D721Med (cell line): ENCODE measurements at places on chromosomes 13 and 19.

- DNase-seq = no peak
These were observed 40.6 kb downstream of the PHF11 start for GRCh38 chr13:49536144-49536873.

GRCh38 chr19:38441657-38442348 lies 8.3 kb downstream of the RYR1 start:
- no peak for DNase-seq

- DNase-seq = no peak
These were observed 88.1 kb downstream of the TSC22D1 start for GRCh38 chr13:44487989-44488388.

DNA sequence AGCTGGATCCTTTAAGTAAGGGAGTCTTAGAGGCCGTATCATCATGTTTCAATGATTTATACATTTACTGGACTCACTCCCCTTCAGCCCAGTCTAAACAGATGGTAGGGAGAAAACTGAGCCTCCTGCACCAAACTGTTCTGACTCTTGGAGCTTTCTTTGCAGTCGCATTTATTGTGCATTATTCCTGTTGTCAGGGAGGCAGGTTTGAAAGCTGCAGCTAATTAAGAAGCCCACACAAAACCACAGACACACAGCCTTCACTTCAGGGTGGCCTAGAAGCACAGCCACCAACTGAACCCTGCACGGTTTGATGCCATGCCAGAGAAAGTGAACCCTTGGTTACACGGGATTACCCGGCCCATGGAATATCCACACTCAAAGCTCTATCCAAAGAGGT lies 911.0 kb downstream of the UQCRFS1 start:
- DNase-seq = no peak

DNA sequence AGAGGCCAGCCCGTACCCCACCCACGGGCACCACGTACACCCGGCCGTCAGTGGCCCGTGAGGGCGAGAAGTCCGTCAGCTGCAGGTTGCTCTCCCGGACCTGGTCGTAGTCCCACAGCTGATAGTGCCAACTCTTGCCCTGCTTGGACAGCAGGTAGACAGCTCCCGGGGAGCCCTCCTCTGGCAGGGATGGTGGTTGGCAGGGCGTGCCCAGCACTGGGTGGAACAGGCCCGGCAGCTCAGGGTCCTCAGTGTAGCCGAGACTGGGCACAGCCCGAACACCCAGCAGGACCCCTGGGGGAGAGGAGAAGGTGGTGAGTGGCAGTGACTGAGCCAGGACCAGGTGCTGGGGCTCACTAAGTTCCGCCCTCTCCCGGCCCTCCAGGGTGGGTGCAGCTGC lies 7.8 kb downstream of the ACTMAP start:
- no peak for DNase-seq

DNA sequence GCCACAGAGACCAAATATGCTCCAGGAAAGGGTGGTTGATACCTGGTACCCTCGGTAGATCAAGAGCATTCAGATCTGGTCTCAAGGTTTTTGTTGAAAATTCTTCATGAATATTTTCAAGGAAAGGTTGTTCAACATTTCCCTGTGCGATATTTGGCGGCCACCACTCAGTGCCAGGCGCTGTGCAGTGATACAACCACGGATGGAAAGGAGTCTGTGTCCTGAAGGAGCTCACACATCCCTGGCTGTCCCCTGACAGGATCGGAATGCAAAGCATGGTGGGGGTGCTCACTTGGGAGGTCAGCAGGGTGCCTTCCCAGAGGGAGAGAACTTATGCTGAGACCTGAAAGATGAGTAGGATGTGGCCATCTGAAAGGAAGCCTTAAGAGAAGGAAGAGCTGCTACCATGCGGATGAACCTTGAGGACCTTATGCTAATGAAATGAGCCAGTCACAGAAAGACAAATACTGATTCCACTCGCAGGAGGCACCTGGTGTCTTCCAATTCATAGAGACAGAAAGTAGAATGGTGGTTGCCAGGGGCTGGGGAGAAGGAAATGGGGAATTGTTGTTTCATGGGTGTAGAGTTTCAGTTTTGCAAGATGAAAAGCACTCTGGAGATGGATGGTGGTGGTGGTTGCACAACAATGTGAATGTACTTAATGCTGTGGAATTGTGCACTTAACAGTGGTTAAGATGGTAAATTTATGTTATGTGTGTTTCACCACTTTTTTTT lies 41.6 kb downstream of the HSPH1 start:
- DNase-seq = no peak

- DNase-seq = no peak
These were observed 18.2 kb downstream of the ARHGAP33 start for GRCh38 chr19:35793381-35794165.

DNA sequence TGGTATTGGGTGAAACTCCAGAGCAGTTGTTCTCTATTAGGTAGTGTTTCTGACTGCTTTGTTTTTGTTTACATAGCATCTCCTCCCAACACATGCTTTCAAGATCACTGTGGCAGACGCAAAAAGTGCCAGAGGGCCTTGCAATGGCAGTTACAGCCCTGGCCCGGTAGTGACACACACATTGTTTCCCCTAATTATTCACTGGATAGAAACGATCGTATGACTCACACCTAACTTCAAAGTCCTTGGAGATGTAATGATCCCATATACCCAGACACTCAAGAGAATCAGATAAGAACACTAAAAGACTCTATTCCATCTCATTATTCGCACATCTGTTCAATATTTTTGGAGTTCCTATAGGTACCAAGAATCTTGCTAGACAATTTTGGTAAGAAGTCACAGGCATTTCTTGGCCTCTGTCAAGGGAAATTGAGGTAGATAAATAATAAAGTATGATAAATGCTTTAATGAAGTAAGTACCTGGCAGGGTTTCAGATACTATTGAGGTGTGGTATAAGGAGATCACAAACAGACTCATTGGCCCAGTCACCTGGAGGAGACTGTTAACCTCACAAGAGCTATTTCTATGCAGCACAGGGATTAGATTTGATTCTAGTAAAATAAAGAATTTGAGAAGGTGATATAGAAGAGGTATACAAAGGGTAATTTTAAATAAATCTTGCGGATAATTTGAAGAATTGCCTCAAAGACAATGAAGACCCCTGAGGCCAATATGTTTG lies 485.3 kb downstream of the SLITRK6 start:
- no peak for DNase-seq

GRCh38 chr13:48403151-48403631 lies 9.7 kb downstream of the LPAR6 start:
- DNase-seq = no peak

DNA sequence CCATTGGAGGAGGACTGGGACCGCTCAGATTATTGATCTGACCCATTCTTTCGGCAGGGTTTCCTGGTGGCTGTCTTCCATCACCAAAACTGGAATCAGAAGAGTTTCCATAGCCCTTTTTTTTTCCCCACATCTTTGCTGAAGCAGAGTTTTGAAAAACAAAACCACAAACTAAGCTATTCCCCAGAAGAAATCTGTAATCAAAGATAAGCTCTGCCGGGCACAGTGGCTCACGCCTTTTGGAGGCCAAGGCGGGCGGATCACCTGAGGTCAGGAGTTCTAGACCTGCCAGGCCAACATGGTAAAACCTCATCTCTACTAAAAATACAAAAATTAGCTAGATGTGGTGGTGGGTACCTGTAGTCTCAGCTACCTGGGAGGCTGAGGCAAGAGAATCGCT lies 4.2 kb upstream of the ICAM1 start:
- no peak for DNase-seq

GRCh38 chr13:51848674-51849073 lies 3.7 kb upstream of the TMEM272 start:
- no peak for DNase-seq

GRCh38 chr19:19169236-19170052 lies 619 bp downstream of the MEF2B start:
- DNase-seq = no peak

DNA sequence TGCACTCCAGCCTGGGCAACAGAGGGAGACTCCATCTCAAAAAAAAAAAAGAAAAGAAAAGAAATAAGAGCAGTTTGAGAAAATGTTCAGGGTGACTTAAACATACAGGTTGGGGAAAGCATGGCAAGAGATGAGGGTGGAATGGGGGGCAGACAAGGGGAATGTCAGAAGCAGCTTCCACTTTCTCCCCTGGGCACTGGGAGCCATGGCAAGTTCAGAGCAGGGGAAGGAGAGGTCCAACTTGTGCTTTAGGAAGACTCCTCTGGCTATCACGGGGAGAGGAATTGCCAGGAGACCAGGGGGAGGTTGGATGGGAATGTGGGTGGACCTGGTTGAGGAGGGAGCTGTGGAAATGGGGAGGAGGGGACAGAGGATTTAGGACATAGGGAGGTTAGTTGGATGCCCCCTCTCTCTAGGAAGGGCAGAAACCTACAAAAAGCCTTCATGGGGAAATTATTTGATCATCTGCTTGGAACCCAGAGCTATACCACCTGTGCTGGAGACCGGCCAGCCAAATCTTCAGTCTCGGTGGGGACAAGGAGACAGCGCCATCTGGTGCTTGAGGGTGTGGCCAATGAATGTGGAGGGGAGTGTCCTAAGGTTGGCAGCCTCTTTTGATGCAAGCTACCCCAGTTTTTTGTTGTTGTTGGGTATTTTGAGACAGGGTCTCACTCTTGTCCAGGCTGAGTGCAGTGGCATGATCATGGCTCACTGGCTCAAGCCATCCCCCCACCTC lies 7.3 kb upstream of the STRN4 start:
- DNase-seq = no peak
